SJSA1 (cell line): ENCODE measurements at places on chromosomes 11 and 22.

DNA sequence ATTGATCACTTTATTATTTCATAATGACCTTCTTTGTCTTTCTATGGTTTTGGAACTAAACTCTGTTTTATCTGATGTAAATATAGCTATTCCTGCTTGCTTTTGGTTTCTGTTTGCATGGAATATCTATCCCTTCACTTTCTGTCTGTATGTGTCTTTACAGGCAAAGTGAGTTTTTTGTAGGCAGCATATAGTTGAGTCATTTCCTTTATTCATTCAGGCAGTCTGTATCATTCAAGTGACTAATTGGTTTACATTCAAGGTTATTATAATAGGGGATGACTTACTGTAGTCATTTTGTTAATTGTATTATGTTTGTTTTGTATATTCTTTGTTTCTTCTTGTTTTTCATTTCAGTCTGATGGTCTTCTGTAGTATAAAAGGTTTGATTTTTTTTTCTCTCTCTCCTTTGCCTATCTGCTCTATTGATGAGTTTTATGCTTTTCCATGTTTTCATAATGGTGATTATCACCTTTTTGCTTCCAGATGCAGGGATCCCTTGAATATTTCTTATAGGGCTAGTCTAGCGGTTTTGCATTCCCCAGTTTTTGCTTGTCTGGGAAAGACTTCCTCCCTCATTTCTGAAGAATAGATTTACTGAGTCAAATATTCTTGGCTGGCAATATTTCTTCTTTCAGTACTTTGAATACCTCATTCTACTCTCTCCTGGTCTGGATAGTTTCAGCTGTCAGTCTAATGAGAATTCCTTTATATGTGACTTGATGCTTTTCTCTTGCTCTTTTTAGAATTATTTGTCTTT, 50.4 kb downstream of the GDPD4 start:
- peak; percentile 10 for DNase-seq

GRCh38 chr11:7427733-7428132, 57.6 kb upstream of the OLFML1 start:
- no peak for DNase-seq

DNA sequence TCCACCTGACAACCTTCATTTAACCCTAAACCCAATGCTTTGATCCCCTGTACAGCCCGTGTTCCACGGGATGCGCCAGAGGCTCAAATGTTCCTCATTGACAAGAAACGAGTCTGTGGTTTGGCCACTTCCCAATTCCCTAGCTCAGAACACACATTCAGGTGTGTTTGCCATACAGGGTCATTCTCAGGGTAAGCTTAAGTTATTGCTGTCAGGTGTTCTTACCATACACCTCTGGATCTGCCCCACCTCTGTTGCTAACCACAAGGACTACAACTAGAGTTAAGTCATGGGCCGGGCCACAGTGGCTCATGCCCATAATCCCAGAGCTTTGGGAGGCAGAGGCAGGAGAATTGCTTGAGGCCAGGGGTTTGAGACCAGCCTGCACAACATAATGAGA, 45.6 kb upstream of the POLD3 start:
- no peak for DNase-seq

GRCh38 chr11:106426696-106427095, 349.2 kb downstream of the AASDHPPT start:
- no peak for DNase-seq

GRCh38 chr22:36406721-36407120, 19.0 kb upstream of the MYH9 start:
- peak; percentile 89 for DNase-seq

- DNase-seq = no peak
Measured at GRCh38 chr22:29483254-29483653, 3.2 kb downstream of the NEFH start.

- DNase-seq = no peak
Measured at GRCh38 chr11:46976182-46976854, 39.8 kb downstream of the CSTPP1 start.

GRCh38 chr11:44067266-44067665, 1.2 kb downstream of the ACCS start:
- no peak for DNase-seq

DNA sequence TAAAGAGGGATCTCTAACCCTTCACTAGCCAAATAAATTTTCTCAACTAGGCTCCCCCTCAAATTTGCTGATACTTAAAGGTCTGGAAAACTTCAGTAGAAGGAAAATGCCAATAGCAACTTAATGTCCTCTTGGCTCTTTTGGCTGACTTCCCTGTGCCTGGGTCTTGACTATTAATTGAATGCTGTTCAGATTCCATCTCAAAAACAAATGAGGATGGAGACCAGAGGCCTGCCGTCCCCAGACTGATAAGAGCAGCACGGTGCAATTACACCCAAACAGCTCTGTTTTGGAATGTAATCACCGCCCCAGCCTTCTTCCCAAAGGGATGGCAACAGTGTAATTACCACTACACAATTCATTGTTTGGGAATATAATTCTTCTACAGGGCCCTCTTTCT, 89.3 kb upstream of the CHRM4 start:
- DNase-seq = no peak

- DNase-seq = no peak
Measured at GRCh38 chr22:46405901-46406300, 70.4 kb downstream of the TRMU start.

DNA sequence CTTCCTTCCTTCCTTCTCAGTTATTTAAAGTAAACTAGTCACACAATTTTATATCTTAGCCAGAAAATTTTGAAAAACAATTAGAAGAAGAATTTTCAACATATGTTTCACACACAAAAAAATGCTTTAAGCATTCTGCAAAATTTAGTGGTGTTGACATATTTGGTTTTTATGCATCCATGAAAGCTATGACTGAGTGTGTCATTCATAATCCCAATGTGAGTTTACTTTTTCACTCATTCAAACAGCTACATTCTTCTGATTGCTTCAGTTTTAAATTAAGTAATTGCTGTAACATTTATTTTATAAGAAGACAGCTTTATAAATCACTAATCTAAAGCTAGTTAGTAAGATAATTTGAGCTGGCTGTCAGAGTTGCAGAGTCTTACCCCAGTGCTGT, 453.5 kb downstream of the LRRC4C start:
- DNase-seq = no peak

- no peak for DNase-seq
Measured at GRCh38 chr22:44758344-44758973, 6.1 kb downstream of the ARHGAP8 start.

DNA sequence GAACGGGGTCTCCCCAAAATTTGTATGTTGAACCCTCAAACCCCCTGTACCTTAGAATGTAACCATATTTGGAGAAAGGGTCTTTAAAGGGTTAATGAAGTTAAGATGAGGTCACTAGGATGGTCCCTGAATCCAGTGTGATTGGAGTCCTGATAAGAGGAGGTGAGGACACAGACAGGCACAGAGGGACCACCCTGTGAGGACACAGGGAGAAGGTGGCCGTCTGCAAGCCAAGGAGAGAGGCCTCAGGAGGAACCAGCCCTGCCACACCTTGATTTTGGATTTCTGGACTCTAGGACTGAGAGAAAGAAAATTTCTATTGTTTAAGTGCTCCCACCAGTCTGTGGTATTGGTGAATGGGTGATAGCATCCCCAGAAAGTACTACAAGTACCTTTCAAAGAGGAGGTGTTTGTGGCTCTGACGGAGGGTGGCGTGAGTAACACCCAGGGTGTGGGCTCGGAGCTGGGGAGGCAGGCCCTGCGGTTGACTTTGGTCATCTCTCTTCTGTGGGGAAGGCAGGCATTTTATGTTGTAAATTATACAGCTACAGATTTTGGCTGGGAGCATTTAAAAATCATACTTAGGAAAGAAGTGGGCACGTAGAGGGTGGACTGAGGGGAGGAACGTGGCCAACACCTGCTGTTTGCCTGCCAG, 13.8 kb downstream of the MRGPRF start:
- peak; percentile 46 for DNase-seq

GRCh38 chr11:76624500-76625379, 45.8 kb downstream of the LRRC32 start:
- no peak for DNase-seq

DNA sequence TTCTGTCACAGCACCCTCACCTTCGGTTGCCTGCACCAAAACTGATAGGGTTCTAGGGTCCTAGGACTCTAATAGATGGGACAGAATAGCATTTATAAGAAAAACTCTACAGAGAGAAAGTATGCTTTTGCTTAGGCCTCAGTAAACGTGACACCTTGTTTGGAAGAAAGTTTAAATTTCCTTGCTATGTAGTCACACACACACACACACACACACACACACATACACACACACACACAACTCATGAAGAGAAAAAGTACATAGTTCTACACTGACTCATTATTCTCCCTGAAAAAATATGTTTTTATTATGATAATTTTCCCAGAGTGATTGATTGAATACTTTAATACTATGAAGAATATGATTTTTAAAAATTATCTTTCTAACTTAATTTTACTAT, 220.8 kb upstream of the SNX19 start:
- DNase-seq = no peak

- DNase-seq = peak; percentile 9
Measured at GRCh38 chr11:125164422-125165110, at the start of gene PKNOX2. Gene PKNOX2, plus strand, starts transcription at chr11:125164751. Its CDS starts 186,555 bp downstream, at chr11:125351306.

DNA sequence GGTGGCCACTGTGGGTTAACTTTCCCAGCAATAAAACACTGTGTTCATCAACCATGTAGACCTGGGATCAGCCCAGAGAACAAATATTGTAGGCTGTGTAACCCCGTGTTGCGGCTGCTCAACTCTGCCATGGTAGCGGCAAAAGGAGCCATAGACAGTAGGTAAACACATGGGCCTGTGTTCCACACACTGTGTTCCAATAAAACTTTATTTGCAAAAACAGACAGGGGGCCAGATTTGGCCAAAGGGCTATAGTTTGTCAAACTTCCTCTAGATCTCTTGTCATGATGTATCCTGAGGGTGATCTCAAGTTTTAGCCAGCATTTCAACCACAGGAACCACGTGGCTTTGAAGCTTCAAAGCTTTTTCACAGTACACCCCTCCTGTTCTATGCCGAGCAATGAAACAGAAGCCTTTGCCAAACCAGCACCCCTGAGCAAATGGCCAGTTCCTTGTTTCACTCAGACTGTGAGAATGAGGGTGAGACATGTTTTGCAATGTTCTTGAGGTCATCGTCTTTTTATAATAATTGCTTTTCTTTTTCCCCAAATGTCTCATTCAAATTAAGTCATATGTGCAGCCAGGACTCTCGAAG, 49.9 kb upstream of the FADD start:
- no peak for DNase-seq

- no peak for DNase-seq
Measured at GRCh38 chr11:36779791-36780190, 181.8 kb upstream of the RAG2 start.

DNA sequence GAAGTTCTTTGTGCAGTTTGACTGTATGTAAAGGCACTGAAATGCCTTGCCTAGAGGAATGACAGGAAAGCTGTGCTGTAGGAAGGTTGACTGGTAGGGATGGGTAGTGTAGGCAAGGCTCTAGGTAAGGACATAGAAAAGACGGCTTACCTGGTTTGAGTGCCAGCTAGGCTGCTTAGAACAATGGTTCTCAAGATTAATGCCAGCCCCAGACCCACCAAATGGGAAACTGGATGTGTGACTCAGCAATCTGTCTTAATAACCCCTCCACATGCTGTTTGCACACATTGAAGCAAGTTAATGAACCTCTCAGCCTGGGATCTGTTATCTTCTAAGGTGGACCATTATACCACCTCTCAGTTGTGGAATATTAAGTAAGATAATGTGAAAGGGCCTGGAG, 3.7 kb downstream of the RPS3 start:
- DNase-seq = no peak

GRCh38 chr11:93958991-93959390, 62.2 kb upstream of the HEPHL1 start:
- DNase-seq = no peak

- no peak for DNase-seq
Measured at GRCh38 chr11:68263444-68264035, 8.2 kb downstream of the C11orf24 start.

- no peak for DNase-seq
Measured at GRCh38 chr11:111459506-111460270, 52.5 kb downstream of the BTG4 start.

DNA sequence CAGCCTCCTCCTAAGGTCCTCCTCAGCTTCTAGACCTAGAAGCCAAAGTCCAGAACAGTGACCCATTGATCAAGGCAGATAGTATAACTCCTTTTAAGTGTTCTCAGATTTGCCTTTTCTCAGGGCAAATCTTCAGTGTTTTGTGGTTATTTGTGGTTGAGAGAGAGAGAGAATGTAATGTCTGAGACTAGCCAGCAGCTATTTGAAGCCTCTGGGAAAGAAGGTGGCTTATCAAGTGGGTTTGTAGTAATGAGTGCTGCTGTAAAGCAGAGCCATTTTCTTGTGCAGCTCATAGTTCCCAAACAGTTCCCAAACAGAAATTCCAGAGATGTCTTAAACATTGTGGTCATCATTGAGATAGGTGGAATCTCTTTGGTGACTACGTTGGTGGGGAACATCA, 89.5 kb downstream of the RNF169 start:
- DNase-seq = no peak

DNA sequence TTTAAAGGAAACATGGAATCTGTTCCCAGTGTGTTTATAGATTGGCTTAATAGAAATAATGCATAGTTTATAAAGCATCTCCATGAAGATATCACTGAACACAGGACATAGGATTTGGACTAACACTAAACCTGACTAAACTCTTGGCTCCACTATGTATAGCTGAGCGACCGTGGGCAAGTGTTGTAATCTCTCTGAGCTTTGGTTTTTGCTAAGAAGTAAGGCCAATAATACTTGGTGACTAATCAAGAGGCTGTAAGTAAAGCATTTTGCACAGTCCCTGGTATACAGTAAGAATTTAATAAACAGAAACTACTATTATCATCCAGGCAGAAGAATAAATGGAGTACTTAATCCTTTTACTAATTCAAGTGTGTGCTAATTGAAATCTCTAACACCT, 125.5 kb upstream of the MTMR2 start:
- no peak for DNase-seq

DNA sequence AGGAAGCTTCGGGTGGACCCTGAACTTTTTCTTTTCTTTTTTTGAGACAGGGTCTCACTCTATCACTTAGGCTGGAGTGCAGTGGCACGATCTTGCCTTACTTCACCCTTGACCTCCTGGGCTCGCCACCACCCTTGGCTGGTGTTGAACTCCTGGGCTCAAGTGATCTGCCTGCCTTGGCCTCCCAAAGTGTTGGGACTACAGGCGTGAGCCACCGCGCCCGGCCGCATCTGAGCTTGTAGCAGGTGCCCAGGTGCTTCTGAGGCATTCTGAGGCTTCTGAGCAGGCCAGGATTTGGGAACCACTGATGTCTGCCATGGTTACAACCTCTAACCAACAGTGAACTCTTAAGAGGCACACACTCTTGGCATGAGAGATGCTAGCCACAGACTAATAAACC, 5.1 kb downstream of the USP35 start:
- DNase-seq = no peak
